Glomerular endothelial cell (primary cell): ENCODE measurements at places on chromosomes 3 and 15. TPM values are rescaled to one million over a fixed set of nuclear protein-coding genes. Genes with fewer than 3 reads are reported as not detected.

Gene ANP32A
- 77.9 and 100 TPM in 2 replicates for total RNA-seq

Gene CYP1A2
- total RNA-seq = not detected in 2 replicates

Gene CMTM8
- total RNA-seq = 2.7 and 5.6 TPM in 2 replicates

Gene SCAANT1
- total RNA-seq = not detected in 2 replicates

Gene FAN1
- 7.7 and 9.7 TPM in 2 replicates for total RNA-seq

Gene TMEM87A
- 25.8 and 27.7 TPM in 2 replicates for total RNA-seq

Gene ABHD17C
- 4.5 and 7.3 TPM in 2 replicates for total RNA-seq

Gene THSD4
- 110 and 134 TPM in 2 replicates for total RNA-seq

Gene CLDN1
- 18.1 and 63.1 TPM in 2 replicates for total RNA-seq

Gene FOXL2NB
- 0.78 TPM in 1 of 2 replicates, not detected in the other for total RNA-seq

Gene CAPN7
- total RNA-seq = 22.8 and 28.4 TPM in 2 replicates

Gene ARGFX
- total RNA-seq = not detected in 2 replicates

Gene NKIRAS1
- 4.1 and 7.7 TPM in 2 replicates for total RNA-seq

Gene NR1I2
- not detected in 2 replicates for total RNA-seq

Gene AGBL1
- not detected in 2 replicates for total RNA-seq

Gene RGMA
- total RNA-seq = 0.15 and 0.35 TPM in 2 replicates

Gene ITGA11
- 50.8 and 54.2 TPM in 2 replicates for total RNA-seq

Gene DUOX1
- not detected in 2 replicates for total RNA-seq

Gene TIGIT
- not detected in 2 replicates for total RNA-seq

Gene COLQ
- total RNA-seq = 0.05 and 2.6 TPM in 2 replicates

Gene APEH
- 58.5 and 73.2 TPM in 2 replicates for total RNA-seq

Gene GHSR
- total RNA-seq = not detected in 2 replicates

Gene SLC12A1
- total RNA-seq = not detected in 2 replicates

Gene GNB5
- 24.9 and 31.4 TPM in 2 replicates for total RNA-seq

Gene PATL2
- 0.35 and 0.48 TPM in 2 replicates for total RNA-seq

Gene TFG
- total RNA-seq = 126 and 127 TPM in 2 replicates

Gene TNFSF10
- total RNA-seq = 33.2 and 74.6 TPM in 2 replicates

Gene FGD5
- 72.1 and 109 TPM in 2 replicates for total RNA-seq

Gene RTP1
- total RNA-seq = not detected in 2 replicates

Gene GHRL
- total RNA-seq = not detected in 2 replicates

Gene GPR62
- 0.06 TPM in 1 of 2 replicates, not detected in the other for total RNA-seq

Gene ZBTB11
- 12.2 and 15.9 TPM in 2 replicates for total RNA-seq
